ENCODE measurements at places on chromosomes 6 and 20.
A peak's percentile ranks its signal among the peaks of the same experiment; 100 is the strongest.

DNA sequence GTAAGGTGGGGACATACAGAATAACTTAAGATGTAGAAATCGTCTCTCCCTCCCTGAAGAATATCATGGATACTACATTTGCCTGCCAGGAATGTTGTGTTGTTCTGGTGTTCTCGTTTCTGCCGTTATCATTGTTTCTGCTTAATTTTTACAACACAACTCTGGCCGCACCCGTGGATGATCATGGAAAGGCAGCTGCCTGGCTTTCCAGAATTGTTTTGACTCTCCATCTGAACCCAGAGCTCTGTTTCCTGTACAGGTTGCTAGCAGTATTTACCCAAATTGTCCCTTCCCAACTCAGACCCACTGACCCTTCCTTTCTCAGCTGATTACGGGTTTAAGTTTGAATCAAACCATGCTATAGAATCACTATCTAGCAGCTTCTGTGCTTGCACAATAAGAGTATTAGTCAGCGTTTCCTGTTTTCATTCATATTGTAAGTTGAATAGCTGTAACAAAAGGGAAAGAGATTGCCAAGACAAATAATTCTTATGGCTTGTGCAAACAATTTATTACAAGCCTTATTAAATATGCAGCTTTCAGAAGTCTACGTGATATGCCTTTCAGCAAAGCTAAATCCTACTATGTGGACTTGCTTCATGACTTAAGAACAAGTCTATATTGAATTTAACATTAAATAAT is 139.0 kb downstream of the MTHFD1L start:
- DNase-seq = no peak

DNA sequence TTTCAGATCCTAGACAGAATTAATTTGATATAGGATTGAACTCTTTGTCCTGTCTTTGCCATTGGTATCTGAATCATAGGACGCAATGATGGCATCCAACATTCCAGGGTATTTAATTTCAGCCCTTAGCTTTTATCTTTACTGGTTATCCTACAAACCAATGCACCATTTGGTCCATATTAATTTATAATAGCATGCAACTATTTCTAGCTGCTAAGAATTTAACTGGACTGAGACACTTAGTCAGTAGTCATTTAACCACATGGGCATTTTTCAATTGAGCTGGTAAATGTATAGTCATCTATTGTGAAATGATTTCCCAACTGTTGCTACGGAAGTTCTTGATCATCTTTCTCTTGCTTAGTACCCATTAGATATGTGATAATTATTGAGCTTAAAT is 141.1 kb downstream of the CD164 start:
- DNase-seq = no peak

GRCh38 chr20:10078403-10078802 is 43.6 kb downstream of the ANKEF1 start:
- no peak for DNase-seq

GRCh38 chr6:63806573-63806913 is 170.9 kb downstream of the PHF3 start:
- DNase-seq = no peak

- peak; percentile 59 for DNase-seq
Observed at GRCh38 chr6:108176281-108177089, 10.7 kb downstream of the NR2E1 start.

- DNase-seq = peak; percentile 74
Observed at GRCh38 chr6:97689078-97689754, 406.2 kb upstream of the MMS22L start.

DNA sequence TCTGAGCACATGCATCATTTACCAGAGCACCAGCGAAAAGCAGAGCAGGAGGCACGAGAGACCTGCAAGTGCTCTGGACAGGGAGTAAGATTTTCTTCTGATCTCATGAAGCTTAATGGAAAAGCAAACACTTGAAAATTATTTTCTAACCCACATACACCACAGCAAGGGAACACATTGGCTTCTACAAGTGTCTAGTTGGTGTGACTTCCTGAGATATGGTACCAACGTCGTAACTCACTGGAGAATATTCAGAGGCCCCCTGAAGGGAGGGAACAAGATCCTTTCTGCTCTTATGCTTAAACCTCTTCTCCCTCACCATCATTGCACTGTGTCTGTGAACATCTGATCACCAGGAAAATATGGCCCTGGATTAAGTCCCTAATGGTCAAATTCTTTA is 48.6 kb downstream of the PSMB1 start:
- DNase-seq = no peak

GRCh38 chr6:161772176-161772575 is 498.3 kb upstream of the AGPAT4 start:
- DNase-seq = no peak

- no peak for DNase-seq
Observed at GRCh38 chr6:118784641-118785164, 109.2 kb upstream of the ASF1A start.

DNA sequence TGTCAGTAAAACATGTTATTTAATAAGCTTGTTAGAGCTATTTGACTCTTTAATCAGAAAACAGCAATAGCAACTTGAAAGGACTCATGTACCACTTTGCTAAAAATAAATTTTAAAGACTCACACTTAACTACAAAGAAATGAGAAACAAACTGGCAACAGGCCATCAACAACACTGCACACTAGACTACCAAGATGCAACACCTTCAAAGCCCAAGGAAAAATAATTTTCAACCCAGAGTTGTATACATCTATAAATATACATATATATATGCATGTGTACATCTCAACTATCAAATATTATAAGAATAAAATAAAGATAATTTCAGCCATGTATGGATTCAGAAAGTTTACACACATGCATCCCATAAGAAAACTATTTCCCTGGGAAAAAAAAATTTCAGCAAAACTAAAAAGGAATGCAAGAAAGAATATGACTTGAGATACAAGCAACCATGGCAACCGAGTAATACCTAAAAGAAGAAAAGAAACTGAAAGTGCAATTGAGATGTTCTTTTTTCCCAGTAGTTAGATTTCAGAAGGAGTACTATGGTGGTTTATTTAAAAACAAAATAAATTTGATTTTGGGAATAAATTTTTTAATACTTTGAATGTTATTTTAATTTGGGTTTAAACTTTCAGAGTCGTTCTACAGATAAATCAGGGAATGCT is 303.8 kb downstream of the UBE3D start:
- DNase-seq = no peak
